Ascending aorta (tissue), 2 donors: ENCODE measurements at places on chromosomes 6 and 20.

GRCh38 chr20:3183896-3184612 lies 10.7 kb upstream of the LZTS3 start:
- no peaks in the 10 kb centered on the region for H3K4me1 ChIP-seq
- H3K4me3 ChIP-seq: no peak overlapping the region
- no peak overlapping the region for H3K27ac ChIP-seq

- no peak overlapping the region for H3K27ac ChIP-seq
- no peak for DNase-seq
- no peaks in the 10 kb centered on the region for H3K4me1 ChIP-seq
- no peak overlapping the region for H3K4me3 ChIP-seq
- H3K27me3 ChIP-seq: no peaks in the 10 kb centered on the region
Observed at GRCh38 chr6:100001915-100002388, 7.9 kb upstream of the MCHR2 start.

DNA sequence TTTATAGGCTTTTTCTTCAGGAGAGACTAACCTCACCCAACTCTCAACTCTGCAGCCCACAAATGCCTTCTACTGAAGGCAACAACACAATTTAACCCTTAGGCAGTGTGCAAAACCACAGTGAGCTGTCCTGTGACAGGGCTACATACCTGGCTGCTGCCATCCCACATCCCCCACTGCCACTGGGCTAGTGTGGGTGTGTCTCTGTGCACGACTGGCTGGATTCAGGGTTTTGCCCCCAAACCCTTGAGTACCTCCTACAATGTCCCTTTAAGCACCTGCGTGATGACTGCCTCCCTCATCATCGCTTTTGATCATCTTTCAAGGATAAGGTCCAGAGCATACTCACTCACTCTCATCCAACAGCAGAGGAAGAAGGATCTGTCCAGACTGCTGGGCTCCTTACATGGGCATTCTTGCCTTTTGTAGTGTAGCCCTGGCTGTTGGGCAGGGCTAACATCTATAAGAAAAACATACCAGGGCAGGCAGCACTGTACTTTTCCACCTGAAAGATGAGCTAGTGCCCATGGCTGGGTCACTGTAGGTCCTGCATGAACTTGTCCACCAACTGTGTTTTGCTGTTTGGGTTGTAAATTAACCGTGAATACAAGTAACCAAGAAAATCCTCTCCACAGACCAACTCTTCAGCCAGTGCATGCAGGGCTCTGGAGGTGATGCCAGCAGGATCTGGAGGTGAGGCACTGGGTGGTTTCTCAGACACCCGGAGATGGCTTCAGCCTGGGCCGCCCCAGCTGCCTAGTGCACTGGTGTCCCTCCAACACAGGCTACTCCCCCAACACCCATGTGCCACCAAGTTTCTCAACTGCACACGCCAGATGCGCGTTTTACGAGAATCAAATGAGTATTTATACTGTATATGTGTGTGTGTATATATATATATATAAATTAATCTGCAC lies 45.2 kb downstream of the PLCG1 start:
- no peak overlapping the region for H3K4me3 ChIP-seq
- H3K4me1 ChIP-seq: peaks cover 9% of the 10 kb centered on the region
- DNase-seq: no peak
- no peak overlapping the region for H3K27ac ChIP-seq
- peaks cover 14% of the 10 kb centered on the region for H3K36me3 ChIP-seq

- H3K27ac ChIP-seq: no peak overlapping the region
- no peaks in the 10 kb centered on the region for H3K36me3 ChIP-seq
- no peak overlapping the region for H3K4me3 ChIP-seq
- H3K4me1 ChIP-seq: peaks cover 26% of the 10 kb centered on the region
Observed at GRCh38 chr20:17875106-17875980, 93.3 kb downstream of the SNX5 start.

- peaks cover 13% of the 10 kb centered on the region for H3K4me1 ChIP-seq
- no peaks in the 10 kb centered on the region for H3K27me3 ChIP-seq
- peak overlapping the region; percentile 87 for H3K4me3 ChIP-seq
- peaks cover 3% of the 10 kb centered on the region for H3K36me3 ChIP-seq
Observed at GRCh38 chr20:408843-409696, 971 bp downstream of the RBCK1 start.

GRCh38 chr20:7470912-7471311 lies 469.3 kb downstream of the HAO1 start:
- DNase-seq: no peak
- H3K4me1 ChIP-seq: no peaks in the 10 kb centered on the region
- no peak overlapping the region for H3K4me3 ChIP-seq
- H3K27me3 ChIP-seq: no peaks in the 10 kb centered on the region

GRCh38 chr6:11711984-11712711 lies 66.5 kb downstream of the ADTRP start:
- H3K27ac ChIP-seq: no peak overlapping the region
- DNase-seq: no peak
- no peaks in the 10 kb centered on the region for H3K36me3 ChIP-seq
- H3K4me1 ChIP-seq: peaks cover 4% of the 10 kb centered on the region
- no peaks in the 10 kb centered on the region for H3K27me3 ChIP-seq

GRCh38 chr6:153849072-153849779 lies 189.8 kb upstream of the OPRM1 start:
- H3K36me3 ChIP-seq: no peaks in the 10 kb centered on the region
- no peak for DNase-seq
- no peak overlapping the region for H3K27ac ChIP-seq
- H3K4me1 ChIP-seq: no peaks in the 10 kb centered on the region
- no peak overlapping the region for H3K4me3 ChIP-seq
- H3K27me3 ChIP-seq: no peaks in the 10 kb centered on the region

- no peak overlapping the region for H3K27ac ChIP-seq
- no peaks in the 10 kb centered on the region for H3K4me1 ChIP-seq
- DNase-seq: no peak
- no peaks in the 10 kb centered on the region for H3K27me3 ChIP-seq
Observed at GRCh38 chr20:56685879-56686278, 56.8 kb downstream of the TFAP2C start.

DNA sequence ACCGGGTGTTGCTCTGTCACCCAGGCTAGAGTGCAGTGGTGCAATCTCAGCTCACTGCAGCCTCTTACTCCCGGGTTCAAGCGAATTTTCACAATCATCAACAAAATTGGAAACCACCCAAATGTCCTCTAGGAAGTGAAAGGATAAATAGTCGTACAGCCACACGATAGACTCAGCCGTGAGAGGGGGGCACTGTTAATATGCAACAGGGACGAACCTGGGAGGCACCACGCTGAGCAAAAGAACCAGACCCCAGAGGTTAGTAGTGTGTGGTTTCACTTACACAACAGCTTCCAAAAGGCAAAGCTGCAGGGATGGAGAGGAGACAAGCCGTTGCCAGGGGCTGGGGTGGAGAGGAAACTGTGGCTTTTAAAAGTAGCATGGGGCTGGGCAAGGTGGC lies 30.1 kb upstream of the NTSR1 start:
- no peaks in the 10 kb centered on the region for H3K27me3 ChIP-seq
- H3K4me3 ChIP-seq: no peak overlapping the region
- no peak for DNase-seq

- no peak for DNase-seq
- H3K27ac ChIP-seq: no peak overlapping the region
- no peaks in the 10 kb centered on the region for H3K4me1 ChIP-seq
- H3K4me3 ChIP-seq: no peak overlapping the region
Observed at GRCh38 chr6:85192596-85192995, 257.3 kb upstream of the NT5E start.

DNA sequence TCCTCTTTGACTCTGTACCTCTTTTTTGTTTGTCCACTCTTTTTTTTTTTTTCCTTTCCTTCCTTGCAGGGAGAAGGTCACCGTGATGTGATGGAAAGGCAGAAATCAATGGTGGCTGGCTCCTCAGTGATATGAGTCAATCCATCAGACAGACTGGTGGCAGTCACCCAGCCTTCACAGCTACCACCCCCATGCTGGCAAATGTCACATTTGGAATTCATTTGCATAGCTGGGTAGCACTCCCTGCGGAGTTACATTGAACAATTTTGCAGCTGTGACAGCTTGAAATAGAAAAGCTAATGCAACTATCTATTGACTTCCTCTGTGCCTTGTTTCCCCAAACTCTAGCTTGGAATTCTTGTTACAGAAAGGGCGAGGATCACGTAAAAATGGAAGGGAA lies 668.4 kb downstream of the C6orf118 start:
- no peaks in the 10 kb centered on the region for H3K36me3 ChIP-seq
- no peak for DNase-seq
- no peaks in the 10 kb centered on the region for H3K27me3 ChIP-seq

DNA sequence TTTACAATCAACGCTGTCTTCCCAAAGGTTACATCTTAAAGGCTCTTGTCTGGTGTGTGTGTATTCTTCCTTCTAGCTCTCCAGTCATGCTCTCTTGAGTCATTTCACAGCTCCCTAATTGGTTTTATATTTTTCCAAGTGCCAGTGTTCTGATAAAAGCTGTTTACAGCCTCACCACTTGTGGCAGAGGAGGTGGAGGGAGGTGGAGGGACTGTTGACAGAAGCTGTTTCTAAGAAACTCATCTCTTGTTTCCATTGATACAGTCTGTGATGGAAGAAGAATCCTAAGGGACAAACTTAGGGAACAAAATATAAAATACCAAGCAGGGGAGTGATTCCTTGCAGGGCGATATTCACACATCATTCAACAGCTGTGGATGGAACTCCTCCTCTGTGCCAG lies 64.0 kb downstream of the QRSL1 start:
- H3K36me3 ChIP-seq: no peaks in the 10 kb centered on the region
- peaks cover 3% of the 10 kb centered on the region for H3K4me1 ChIP-seq
- H3K27ac ChIP-seq: no peak overlapping the region
- no peak for DNase-seq

GRCh38 chr6:120876424-120876823 lies 457.9 kb downstream of the TBC1D32 start:
- DNase-seq: no peak
- H3K27ac ChIP-seq: no peak overlapping the region
- H3K27me3 ChIP-seq: no peaks in the 10 kb centered on the region
- no peaks in the 10 kb centered on the region for H3K4me1 ChIP-seq
- H3K36me3 ChIP-seq: no peaks in the 10 kb centered on the region

DNA sequence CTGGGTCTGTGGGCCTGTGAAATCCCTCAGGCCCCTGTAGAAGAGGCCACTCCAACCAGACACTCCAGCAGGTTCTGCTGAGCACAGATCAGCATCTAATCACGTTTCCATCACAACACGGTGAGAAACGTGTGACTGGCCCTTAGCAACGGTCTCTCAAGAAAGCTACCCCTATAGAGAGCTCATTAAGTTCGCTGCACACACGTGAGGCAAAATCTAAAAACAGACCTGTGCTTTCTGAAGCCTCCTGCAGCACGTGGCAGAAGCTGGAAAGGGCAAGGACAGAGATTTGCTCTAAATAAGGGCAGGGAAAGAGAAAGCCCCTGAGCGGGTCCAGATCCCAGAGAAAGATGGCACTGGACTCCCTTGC lies 56.5 kb downstream of the GPR6 start:
- H3K27ac ChIP-seq: no peak overlapping the region
- no peaks in the 10 kb centered on the region for H3K36me3 ChIP-seq
- no peaks in the 10 kb centered on the region for H3K4me1 ChIP-seq
- no peaks in the 10 kb centered on the region for H3K27me3 ChIP-seq
- H3K4me3 ChIP-seq: no peak overlapping the region
